ENCODE measurements at places on chromosomes 1 and 21.

- no peak for DNase-seq
Measured at GRCh38 chr1:19529664-19530063, 44.3 kb upstream of the CAPZB start.

- no peak for DNase-seq
Measured at GRCh38 chr1:213345621-213346020, 294.6 kb downstream of the RPS6KC1 start.

DNA sequence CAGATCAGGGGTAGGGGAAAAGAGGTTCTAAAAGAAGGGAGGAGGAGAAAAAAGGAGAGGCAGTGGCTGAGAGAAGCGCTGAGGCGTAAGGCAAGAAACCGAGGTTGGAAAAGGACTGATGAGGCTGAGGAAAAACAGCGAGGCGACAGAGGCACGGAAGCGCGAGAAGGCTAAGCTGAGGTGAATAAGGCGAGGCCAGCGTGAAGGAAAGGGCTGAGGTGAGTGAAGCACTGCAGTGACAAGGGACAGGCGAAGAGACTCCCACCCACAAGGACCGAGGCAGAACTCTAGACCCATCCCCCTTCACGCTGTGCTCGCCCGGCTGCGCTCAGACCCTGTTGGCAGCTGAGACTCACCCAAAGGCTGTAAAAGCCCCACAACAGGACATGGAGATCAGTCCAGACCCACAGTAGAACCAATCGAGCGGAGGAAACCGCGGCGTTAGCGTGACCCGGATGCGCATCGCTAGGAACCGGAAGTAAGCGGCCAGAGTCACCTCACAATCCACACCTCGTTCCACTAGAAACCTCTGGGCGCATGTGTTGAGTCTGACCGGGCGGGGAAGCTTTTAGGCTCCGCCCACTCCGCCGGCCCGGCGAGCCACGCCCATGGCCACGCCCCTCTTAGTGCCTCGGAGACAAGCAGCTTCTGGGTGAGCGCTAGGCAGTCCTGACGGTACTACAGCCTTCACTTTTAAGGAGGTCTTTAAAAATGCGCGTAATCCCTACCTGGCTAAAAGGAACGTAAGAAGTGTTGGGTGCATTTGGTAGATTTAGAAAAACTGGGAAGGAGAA, at the start of gene EYA3:
Gene EYA3 (minus strand): TSS at position 443 of the 794 bp plus-strand sequence. CDS start 30,584 bp downstream, outside the sequence.
- DNase-seq: peak; percentile 99

GRCh38 chr1:51044834-51045233, 57.2 kb upstream of the C1orf185 start:
- DNase-seq: no peak

DNA sequence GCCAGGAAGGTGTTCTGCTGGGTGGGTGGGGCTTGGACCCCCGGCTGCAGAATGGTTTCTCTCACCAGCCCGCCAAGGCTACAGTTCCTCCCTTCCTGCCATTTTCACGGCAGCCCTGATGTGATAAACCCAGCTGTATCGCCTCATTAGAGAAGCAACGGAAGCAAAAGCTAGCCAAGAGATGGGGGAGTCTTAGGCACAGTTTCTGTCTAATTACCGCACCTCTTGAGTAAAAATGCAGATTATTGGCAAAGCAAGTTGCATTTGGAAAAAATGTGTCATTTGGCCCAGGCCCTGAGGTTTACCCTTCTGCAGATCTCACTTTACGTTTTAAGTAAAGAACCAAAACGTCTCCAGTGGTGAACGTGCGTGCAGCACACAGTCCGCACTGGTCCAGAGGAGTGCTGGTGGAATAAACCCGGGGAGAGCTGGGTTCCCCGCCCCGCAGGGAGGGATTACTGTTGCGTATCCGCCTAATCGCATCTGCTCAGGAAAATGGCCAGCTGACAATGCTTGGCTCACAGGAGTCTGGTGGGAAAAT, 109.9 kb downstream of the GALNT2 start:
- no peak for DNase-seq

- no peak for DNase-seq
Measured at GRCh38 chr21:17466166-17466565, 46.7 kb upstream of the CXADR start.

DNA sequence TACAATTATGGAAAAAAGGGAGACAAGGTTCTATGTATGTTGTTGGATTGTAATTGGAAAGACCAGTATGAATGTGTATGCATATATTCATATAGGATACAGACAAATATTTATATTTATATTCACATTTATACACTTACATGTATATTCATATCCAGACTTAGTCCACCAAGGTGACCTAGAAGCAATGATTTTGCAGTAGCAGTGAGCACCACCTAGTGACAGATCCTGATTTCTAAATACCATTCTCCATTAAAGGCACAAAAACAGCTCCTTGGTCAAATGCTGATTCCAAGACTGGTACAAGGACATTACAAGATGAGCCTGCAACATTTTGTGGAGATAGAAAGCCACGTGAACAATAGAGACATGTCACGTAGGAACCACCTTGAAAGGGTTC, 153.4 kb downstream of the SDCCAG8 start:
- DNase-seq: no peak

DNA sequence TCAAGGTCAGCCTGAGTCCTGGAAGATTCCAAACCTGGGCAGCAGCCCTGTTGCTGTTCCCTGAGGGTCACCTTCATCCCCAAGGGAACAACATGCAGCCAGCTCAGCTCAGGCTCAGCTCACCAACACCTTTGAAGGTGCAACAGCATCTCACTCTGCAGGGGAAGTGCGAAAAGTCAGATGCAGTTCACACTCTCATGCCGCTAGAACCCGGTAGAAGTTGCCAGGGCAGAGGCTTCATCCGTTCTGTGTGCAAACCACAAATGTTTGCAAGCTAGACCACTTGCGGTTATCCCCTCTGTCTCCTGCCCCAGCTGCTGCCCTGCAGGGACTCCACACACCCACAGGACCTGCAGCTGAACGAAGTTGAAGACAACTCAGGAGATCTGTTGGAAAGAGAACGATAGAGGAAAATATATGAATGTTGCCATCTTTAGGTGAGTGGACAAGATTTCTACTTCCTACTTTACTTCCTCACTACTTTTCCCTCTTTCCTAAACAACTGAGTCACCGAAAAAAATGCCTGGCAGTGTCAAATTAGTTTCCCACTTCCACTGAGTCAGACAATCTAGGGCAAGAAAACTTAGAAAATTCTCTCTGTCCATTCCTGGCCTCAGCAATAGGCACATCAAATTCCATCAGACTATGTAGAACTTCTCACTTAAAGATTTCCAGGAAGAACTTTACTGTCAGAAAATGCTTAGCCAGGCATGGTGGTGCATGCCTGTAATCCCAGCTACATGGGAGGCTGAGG, 1.8 kb upstream of the FCRL6 start:
- peak; percentile 48 for DNase-seq

DNA sequence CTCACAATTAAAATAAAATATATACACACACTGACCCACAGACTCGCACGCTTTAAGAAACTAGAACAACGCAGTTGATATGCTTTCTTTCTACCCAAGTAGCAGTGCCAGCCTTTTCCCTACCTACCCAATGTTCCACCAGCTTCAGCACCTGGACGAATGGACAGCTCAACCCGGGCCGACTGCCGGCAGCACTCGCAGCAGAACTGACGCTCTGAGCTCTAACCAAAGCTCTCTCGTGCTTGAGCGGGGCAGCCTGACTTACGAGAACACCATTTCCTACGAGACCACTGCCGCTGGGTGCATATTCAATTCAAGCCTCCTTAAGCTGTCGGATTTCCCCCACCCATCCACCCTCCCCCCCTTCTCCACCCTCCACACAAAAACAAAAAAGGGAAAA, 127.4 kb upstream of the DPYD start:
- peak; percentile 54 for DNase-seq

- no peak for DNase-seq
Measured at GRCh38 chr1:109216662-109217061, 2.9 kb downstream of the SARS1 start.

DNA sequence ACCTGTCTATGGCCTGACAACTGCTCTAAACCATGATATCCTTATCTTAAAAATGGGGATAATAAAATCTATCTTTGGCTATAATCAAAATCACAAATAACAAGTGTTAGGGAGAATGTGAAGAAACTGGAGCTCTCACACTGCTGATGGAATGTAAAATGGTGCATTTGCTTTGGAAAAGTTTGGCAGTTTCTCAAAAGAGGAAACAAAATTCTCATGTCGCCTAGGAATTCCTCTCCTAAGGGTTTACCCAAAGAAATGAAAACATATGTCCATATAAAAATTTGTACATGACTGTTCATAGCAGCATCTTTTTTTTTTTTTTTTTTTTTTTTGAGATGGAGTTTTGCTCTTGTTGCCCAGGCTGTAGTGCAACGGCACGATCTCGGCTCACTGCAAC, 64.3 kb downstream of the ZNF281 start:
- no peak for DNase-seq

DNA sequence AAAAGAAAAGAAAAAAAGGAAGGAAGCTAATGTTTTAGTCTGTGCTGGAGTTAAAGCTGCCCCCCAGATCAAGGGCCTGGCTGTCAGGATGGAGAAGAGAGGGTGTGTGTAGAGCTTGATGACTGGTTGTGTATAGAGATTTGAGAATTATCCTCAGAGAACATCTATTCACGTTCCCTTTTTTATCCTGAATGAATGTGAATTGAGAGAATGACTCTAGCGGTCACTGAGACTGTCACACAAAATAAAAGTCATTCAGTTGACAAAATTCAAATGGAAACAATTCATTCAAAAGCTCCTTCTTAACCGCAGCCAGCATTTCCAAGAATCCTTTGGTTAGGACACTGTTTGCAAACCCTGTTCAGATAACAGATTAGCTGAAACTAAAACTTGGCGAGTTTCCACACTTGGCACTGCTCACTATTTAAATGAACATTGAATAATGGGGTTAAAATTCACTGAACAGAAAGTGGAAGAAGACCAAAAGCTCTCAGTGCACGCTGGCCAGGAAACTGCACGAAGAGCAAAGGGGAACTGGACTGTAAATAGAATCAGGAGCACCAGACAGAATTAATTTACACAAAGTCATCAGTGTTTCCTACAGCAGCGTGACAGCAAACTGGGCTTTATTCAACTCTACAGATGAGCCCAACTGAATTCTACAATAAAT, 13.6 kb upstream of the FAM89A start:
- no peak for DNase-seq

- no peak for DNase-seq
Measured at GRCh38 chr1:78526496-78526895, 35.7 kb downstream of the PTGFR start.

- no peak for DNase-seq
Measured at GRCh38 chr21:31623664-31624063, 35.8 kb upstream of the SOD1 start.

GRCh38 chr1:213570487-213570886, 417.3 kb upstream of the PROX1 start:
- DNase-seq: no peak

DNA sequence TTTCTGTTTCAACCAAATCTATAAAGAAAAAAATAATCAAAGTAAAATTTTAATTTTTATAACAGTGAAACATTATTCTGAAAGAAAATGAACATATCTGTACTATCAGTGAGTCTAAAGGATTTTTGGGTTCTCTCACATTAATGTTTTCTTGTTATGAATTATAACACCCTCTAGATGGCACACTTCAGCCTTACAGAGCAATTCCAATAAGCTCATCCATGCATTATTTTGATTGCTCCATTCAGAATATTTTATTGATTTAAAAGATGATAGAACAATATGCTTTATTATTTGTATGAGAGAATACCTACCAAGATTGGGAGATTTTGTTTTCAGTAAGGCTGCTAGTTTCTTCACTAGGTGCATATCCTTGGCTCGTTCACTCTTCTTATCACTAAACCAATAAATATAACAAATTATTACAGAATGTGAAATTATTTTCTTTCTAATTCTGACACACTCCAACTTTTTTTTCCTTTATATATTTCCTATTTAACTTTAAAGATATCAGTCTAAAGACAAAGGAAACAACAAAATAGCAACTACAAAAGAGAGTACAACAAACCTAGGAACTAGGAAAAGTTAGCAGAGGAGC, 82.4 kb downstream of the RAB3GAP2 start:
- DNase-seq: no peak

GRCh38 chr1:169670836-169671235, 40.6 kb downstream of the SELL start:
- no peak for DNase-seq

DNA sequence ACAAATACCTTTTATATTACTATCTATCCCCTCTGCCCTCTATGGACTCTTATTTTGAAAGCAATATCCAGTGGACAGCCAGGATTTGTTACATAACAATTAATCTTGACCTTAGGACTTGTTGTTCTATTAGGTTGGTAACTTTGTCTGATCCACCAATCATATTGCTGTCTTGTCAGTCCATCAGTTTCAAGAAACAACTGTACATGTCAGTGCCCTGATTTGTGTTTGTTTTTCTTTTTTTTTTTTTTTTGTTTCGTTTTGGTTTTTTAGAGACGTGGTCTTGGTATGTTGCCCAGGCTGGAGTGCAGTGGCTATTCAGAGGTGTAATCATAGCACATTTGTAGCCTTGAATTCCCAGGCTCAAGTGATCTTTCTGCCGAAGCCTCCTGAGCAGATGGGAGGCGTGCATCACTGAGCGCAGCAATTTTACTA, 1.5 kb upstream of the SCP2 start:
- no peak for DNase-seq

DNA sequence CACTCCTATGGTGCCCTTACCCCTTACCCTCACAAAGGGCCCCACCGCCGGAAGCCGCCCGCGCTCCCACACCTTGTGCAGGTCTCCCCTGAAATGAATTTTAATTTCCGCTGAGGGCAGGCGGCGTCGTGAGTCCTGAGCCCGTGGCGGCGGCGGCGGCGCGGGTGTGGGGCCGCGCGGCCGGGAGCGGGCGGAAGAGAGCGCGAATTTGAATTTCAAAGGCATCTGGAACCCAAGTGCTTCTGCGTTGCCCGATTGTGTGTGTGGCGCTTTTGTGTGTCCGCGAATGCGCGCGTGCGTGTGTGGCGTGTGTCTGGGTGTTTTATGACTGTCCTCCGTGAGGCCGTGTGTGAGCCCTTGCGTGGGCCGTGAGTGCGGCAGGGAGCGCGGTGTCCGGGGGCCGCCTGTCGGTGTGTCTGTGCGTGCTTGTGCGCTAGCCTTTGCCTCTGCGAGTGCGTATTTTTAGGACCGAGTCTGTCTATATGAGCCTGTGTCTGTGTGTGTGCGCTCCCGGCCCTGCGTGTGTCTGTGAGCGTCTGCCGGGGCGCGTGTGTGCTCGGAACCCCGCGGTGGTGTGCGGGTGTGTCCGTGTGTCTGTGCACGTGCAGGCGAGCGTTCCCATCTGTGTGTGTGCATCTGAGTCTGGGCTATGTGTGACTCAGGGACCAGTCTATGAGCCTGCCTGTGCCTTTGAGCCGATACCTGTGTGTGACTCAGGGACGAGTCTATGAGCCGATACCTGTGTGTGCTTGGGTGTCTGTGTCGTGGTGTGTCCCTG, 7.9 kb upstream of the ADGRB2 start:
- peak; percentile 23 for DNase-seq

DNA sequence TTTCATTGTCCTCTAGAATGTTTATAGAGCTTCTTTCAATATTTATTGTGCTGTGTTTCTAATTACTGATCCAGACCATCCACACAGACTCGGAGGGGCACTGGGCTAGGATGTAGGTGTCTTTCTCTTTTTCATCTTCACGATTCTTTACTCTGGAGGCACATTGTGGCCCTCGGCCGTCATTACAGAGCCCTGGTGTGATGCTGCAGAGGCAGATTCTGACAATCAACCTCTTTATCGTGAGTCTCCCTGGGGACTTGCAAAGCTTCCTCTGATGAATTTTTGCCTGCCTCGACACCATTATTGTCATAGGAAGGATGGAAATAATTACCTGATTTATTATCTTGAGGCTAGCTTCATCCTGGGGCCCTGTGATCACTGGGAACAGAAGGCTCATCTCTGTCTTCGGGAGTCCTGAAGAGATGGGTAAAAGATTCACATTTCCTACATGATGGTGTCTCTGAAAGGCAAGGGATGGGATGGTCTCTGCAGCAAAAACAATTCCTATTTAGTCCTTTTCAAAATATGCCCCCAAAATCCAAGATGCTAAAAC, 89.4 kb downstream of the SEC16B start:
- no peak for DNase-seq

Measured in CD4-positive, alpha-beta T cell treated with Interleukin-1 beta for 1 hour (primary cell).